ENCODE measurements at places on chromosomes 13 and 19.

GRCh38 chr19:55443045-55443823, at the start of gene SHISA7:
Gene SHISA7 (minus strand): TSS chr19:55443300. CDS start chr19:55442863, 437 bp downstream.
- DNase-seq, result no peak

- DNase-seq, result no peak
These were observed 35.5 kb upstream of the LDLR start for GRCh38 chr19:11053817-11054195.

- no peak for DNase-seq
These were observed 133.9 kb downstream of the KL start for GRCh38 chr13:33150126-33150525.

GRCh38 chr19:39602224-39602623, at the start of gene LGALS13:
Gene LGALS13 (plus strand): TSS chr19:39602524. CDS start chr19:39602569, 45 bp downstream.
- DNase-seq, result no peak

All from sigmoid colon (tissue), 7 donors.